M059J (cell line): ENCODE measurements at places on chromosomes 5 and 9.

- DNase-seq = no peak
Observed at GRCh38 chr5:29794141-29794787, 1399.2 kb upstream of the CDH6 start.

DNA sequence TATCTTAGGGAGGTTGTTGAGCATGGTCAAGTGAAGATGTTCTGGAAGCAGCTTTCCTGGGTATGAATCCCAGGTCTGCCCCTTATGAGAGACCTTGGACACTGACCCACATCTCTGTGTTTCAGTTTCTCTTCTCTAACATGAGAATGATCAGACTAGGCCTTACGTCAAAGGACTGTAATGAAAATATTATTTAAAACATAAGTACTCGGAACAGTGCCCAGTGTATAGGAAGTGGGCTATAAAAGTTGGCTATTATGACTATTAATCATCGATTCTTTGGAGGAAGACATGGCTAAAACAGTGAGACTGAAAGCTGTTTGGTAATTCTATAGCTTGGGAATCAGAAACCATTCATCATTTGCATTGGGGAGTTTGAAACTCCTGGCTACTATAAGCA lies 65.3 kb upstream of the MYO10 start:
- no peak for DNase-seq

GRCh38 chr5:62577488-62577887 lies 1.1 kb upstream of the LRRC70 start:
- DNase-seq = no peak

DNA sequence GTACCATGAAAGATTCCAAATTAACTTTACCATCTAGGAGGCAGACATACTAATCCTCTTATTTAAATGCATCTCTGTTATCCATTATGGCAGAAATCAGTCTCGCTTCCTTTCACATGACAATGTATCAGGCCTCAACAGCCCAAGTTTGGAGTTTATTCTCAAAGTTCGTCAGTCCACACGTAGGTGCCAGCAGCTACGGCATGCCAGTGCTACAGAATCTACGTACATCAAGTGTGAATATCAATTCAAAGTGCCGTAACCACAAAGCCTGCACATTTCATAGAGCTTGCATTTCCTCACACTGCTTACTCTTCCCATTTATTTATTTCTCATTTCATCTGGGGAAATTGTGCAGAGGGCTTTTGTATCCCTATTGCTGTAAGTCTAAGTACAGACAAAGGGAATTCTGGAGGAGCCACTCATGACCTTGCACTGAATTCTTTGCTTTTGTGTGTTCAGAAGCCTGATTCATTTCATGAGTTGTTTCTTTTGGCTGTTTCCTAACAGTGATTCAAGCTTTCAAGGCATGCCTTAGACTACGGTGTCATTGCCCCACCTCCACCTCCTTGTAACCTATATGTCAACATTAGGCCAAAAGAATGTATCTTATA lies 10.0 kb downstream of the ENC1 start:
- DNase-seq = peak; percentile 80

DNA sequence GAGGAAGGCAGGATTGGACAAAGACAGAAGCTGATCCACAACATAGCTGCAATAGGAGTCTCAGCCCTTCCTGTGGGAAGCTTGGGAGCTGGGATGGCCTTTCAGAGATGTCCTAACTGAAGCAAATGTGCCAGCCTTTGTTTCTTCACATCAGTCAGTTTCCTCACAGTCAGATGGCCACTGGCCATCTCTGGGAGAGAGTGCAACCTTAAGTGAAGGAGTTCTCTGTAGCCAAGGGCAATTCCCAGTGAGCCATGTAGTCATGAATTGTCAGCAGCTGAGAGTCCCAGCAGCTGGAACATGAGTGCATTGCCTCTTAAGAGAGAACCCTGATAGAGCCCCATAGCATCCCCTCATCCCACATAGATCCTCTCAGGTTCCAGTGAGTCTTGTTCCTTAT lies 89.1 kb upstream of the LIFR start:
- no peak for DNase-seq

DNA sequence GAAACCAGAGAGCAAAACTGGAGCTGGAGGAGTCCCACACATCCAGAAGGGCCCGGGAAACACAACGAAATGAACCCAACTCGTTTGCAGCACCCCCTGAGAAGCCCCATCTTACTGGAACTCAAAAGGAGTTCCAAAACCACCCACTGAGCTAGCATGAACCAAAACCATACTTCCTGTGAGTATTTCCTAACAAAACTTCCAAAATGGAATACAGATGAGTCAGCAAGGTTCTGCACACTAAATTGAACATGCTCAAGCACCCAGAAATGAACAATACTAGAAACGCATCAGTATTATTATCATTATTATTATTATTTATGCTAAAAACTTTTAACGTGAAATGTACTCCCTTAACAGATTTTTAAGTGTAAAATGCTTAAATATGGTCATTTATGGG lies 8.0 kb upstream of the SPOCK1 start:
- peak; percentile 19 for DNase-seq

GRCh38 chr9:78671785-78672184 lies 374.9 kb downstream of the PSAT1 start:
- peak; percentile 46 for DNase-seq

DNA sequence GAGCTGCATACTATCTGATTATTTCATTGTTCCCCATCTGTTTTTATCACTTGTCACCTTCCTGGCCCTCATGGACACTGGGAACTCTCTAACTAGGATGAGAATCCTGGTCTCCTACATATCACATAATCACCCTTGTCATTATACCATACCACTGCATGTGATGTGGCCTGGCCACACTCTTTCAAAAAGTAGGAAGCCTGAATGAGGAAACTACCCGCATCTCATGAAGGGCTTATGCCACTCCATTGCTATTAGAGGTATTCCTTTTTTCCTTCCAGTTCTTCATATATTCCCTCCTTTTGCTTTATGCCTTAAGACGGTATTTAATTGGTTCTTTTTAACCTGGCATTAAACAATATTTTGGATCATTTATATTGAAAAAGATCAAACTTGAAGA lies 1341.4 kb upstream of the NUDT12 start:
- DNase-seq = no peak

DNA sequence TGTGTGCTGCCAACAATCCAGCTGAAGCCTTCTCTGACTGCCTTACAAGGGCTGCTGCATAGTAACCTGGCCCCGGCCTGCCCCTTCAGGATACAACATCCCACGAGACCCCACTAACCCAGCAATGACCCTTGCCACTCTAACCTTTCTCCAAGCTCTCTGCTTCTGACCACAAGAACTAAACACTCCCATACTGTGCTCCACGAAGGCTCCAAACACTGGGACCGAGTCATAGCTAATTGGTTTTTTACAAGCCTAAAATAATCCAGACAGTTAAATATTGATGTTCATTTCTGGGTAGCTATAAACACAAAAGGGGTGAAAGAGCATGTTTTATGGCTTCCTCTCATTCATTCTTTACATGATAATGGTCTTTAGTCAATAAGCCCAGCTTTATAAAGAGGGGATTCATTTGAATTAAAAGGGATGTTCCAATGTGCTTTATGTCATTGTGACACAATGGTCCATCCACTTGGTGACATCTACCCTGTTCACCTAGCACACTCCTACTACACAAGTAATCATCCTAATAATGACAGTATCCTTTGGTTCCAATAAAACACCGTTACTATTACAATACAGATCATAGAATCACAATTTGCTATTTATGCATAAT lies 16.2 kb upstream of the TLE4 start:
- DNase-seq = peak; percentile 72

DNA sequence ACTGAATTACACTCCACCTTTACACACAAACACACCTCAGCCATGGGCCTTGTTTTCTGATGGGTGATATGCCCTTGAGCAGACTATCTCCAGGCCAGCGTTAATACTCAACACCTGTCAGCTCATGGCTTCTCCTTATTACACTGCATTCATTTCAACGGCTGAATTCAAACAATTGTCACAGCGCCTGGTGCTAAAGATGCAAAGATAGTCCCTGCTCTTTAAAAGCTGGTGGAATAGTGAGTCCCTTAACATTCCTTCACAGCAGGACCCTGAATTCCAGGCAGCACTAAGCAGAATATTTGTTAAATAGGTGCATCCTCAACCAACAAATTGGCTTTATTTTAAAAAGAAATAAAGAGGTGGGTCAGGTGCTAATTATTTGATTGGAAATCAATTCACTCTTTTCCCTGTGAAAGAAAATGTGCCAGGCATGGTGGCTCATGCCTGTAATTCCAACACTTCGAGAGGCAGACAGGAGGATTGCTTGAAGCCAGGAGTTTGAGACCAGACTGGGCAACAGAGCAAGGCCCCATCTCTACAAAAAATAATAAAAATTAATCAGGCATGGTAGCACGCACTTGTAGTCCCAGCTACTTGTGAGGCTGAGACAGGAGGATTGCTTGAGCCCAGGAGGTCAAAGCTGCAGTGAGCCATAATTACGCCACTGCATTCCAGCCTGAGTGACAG lies 155.7 kb upstream of the EFNA5 start:
- DNase-seq = no peak

- peak; percentile 46 for DNase-seq
Observed at GRCh38 chr5:67306965-67307607, 110.5 kb upstream of the CD180 start.
